ENCODE measurements at places on chromosomes 7 and 10.

DNA sequence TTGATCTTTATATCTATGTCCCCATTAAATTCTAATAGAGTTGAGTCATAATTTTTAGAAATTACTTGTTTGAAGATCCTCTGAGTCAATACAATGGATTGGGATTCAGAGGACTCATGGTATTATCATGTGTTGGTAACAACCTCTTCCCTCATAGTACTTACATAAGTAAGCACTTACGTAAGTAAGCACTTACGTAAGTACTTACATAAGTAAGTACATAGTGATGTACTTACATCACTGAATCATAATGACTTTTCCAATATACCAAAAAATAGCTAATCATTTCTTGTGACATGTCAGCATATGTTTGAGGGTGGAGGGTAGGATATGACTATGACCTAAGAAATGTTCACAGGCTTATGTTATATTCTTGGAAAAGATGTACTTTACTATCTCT lies 740.5 kb downstream of the SORCS1 start:
- no peak for DNase-seq

DNA sequence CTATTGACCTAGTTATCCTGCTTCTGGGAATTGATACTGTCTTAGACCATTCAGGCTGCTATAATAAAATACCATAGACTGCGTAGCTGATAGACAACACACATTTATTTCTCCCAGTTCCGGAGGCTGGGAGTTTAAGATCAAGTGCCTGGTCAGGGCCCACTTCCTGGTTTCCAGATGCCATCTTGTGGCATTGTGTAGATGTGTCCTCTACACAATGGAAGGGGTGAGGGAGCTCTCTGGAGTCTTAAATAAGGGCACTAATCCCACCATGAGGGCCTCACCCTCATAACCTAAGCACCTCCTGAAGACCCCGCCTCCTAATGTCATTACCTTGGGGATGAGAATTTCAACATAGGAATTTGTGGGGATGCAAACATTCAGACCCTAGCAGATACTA lies 62.4 kb downstream of the SLC35B4 start:
- DNase-seq: no peak

- DNase-seq: no peak
Measured at GRCh38 chr10:44569193-44570091, 184.5 kb upstream of the CXCL12 start.

DNA sequence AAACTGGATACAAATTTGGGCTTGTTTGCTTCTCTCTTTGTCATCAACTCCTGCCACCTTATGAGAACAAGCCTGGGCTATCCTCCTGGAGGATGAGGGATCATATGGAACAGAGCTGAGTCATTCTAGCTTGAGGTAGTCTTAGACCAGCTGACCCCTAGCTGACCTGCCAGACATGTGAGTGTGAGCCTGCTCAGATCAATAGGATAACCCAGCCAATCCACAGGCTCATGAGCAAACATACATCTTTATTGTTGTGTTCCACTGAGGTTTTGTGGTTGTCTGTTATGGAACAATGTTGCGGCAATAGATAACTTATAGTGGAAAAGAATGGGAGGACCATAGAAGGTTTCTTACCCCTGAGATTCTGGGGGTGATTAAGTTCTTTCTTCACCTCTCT lies 54.5 kb upstream of the FAM180A start:
- no peak for DNase-seq

GRCh38 chr10:124129471-124129870 lies 36.1 kb upstream of the CHST15 start:
- DNase-seq: no peak

GRCh38 chr10:124349231-124349995 lies 69.3 kb downstream of the OAT start:
- no peak for DNase-seq

DNA sequence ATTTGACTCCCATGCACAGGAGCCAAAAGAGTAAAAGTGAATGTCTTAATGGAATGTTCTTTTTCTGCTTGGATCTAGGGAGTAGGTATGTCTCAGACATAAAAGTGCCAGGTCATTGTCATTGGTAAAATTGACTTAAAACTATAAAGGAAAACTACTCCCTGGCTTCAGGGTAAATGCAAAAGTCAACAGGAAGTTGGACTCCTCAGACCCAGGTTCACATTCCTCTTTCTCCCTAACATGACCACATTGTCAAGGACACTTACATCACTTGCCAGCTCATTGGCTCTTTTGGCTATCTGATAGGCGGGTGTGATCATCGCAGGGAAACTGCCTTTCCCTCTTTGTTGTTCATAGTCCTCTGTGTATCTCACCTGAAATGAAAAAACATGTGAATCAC lies 13.7 kb downstream of the NRAP start:
- no peak for DNase-seq

GRCh38 chr7:147089051-147089461 lies 972.5 kb downstream of the CNTNAP2 start:
- no peak for DNase-seq

GRCh38 chr7:26743205-26743604 lies 121.2 kb downstream of the SKAP2 start:
- no peak for DNase-seq

GRCh38 chr7:69596723-69597277 lies 1.5 kb upstream of the AUTS2 start:
- DNase-seq: no peak

- no peak for DNase-seq
Measured at GRCh38 chr10:20999699-21000098, 102.6 kb upstream of the NEBL start.

Data from hematopoietic multipotent progenitor cell treated with erythropoietin and hydrocortisone succinate and interleukin-3 and kit ligand, for 15 days (in vitro differentiated cells).